Stimulated activated CD8-positive, alpha-beta memory T cell treated with anti-CD3 and anti-CD28 coated beads, Interleukin-15, amount 100 ng/mL, for 4 hours (primary cell): ENCODE measurements at places on chromosomes 4 and X.

DNA sequence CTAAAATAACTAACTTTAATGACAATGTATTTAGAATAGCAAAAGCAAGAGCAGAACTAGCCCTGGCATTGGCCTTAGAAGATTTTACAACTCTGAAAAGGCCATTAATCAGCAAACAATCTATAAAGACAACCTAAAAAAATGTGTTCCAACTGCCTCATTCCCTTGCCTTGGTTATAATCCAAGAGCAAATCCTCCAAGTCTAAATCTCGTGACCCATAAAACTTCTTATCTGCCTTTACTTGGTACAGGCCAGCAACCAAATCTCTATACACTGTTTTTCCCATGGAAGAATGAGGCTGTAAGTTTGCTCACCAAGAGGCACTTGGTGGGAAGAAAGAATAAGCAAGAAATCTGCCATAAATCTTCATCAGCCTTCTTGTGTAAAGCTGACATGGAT lies 175.3 kb upstream of the MID1 start:
- no peak for DNase-seq

GRCh38 chr4:123359449-123360315 lies 36.9 kb upstream of the SPRY1 start:
- no peak for DNase-seq

DNA sequence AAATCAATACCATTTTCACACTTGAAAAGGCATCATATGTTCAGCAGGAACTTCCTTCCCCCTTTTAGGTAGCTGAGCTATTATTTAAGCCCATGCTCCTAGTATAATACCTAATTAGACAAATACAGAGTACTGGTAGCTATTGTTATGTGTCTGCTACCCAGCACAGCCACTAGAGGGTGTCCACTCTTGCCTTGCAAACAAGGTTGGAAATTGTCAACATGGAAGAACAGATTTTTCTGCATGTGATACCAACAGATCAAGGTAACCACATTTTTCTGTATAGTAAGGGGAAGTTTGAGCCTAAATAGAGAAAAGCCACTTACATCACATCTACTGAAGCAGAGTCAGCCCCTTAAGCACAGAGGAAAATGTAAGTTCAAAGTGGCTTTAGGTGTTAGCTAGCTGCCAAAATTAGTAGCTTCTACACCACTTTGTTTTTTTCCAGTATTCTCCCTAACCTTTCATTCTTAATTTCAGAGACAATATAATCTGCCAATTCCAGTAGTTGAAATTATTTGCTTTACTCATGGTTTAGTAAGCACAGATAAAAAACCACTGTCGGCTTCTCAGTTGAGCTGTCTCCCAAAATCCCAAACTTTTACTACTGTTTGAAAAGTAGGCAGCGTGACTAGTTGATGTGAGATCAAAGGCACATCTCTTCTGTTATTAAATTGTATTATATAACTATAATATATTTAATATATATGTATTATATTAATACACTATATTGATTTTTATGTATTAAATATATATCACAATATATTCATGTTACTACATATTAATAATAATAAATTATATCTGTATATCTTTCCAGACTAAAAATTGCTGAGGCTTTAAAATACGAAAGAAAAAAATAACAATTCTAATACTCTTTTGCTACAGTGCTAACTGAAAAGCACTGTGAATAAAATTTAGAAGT lies 38.2 kb downstream of the EDNRA start:
- no peak for DNase-seq

DNA sequence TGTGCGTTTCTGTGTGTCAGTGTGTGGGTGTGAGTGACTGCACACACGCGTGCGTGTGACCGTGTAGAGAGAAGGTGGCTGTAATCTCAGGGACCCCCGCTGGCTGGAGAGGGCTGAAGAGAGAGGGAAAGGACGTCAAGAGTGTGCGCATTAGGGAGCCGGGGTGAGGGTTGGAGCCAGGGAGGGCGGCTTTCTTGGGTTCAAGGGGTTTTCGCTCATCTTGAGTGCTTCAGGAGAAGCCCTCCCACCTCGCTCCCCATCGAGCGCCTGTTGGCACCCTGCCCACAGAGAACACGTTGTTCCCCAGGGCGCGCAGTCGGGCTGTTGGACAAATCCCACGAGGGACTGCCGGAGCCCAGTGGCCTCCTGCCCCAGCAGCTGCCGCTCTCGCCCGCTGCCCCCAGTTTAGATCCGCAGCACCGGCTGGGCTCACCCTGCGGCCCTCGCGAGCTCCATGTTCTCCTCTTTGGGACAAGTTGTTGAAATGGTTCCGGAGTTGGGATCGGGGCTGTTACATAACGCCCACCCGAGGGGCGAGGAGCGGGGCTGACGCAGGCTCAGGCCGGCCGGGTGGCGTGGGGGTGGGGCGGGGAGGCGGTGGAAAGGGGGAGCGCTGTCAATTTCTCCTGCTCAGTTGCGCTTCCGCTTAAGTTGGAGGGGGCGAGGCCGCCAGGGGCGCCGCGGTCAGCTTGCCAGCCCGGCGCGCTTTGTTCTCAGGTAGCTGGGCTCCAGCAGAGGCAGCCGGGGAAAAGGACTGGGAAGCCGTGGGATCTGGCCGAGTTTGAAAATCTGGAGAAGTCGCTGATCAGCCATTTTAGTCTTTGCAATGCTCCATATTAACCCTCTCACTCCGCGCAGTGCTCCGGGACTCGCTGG lies 1.6 kb downstream of the GRIA2 start:
- DNase-seq: no peak
